ENCODE measurements at places on chromosomes 13 and 19. TPM values are rescaled to one million over a fixed set of nuclear protein-coding genes. Genes with fewer than 3 reads are reported as not detected.

Gene ZNF708
- total RNA-seq: 1.1 TPM

Gene NFIC
- total RNA-seq: 34.2 TPM

Gene APOC1
- total RNA-seq: 124 TPM

Gene HTR2A
- not detected for total RNA-seq

Gene SIGLEC14
- not detected for total RNA-seq

Data from A549 treated with GW870086 at 1 μM for 4 hours (cell line).